Upper lobe of right lung (tissue), 1 donor: ENCODE measurements at places on chromosomes 12 and 14. TPM values are rescaled to one million over a fixed set of nuclear protein-coding genes. Genes with fewer than 3 reads are reported as not detected.

LYZ gene
- 1,056 TPM for total RNA-seq

DNA sequence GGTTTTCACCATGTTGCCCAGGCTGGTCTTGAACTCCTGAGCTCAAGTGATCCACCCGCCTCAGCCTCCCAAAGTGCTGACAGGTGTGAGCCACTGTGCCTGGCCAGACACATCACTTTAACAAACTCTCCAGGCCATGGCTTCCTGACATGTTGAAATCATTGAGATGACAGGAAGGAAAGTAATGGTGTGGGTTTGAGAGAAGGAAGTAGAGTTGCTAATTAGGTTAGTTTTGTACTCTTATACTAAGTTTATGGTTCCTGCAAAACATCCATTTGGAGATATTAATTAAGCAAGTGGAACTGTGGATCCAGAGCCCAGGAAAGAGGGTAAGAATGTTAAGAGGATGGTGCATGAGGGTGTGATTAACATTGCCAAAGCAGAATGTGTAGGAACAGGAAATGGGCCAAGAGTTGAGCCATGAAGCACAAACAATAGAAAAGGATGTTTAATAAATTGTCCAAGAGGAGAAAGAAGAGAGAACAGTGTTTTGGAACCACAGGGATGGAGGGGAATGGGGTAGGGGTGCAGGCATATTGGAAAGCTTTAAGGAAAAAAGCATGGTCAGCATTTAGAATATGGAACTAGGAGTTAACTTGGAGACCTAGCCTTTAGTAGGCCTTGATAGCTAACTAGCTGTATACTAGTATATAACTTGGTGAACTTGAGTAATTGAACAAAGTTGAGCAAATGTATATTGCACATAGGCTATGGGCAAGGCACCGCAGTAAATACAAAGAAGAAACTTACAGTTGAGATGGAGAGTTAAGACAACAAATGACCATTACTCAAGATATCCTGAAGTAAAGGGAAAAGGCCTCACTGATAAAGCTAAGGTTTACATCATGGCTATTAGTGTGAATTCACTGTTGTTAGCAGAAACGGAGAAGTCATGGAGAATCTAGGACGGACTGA is 91.3 kb upstream of the DNM1L start:
- H3K4me3 ChIP-seq: no peak overlapping the region
- H3K27me3 ChIP-seq: no peaks in the 10 kb centered on the region
- DNase-seq: no peak
- peaks cover 17% of the 10 kb centered on the region for H3K36me3 ChIP-seq

PRH1 gene
- 7.8 TPM for total RNA-seq

GRCh38 chr12:42946871-42947381 is 357.4 kb upstream of the PRICKLE1 start:
- H3K27me3 ChIP-seq: no peaks in the 10 kb centered on the region
- DNase-seq: no peak
- H3K36me3 ChIP-seq: no peaks in the 10 kb centered on the region
- no peaks in the 10 kb centered on the region for H3K4me1 ChIP-seq
- no peak overlapping the region for H3K27ac ChIP-seq

DNA sequence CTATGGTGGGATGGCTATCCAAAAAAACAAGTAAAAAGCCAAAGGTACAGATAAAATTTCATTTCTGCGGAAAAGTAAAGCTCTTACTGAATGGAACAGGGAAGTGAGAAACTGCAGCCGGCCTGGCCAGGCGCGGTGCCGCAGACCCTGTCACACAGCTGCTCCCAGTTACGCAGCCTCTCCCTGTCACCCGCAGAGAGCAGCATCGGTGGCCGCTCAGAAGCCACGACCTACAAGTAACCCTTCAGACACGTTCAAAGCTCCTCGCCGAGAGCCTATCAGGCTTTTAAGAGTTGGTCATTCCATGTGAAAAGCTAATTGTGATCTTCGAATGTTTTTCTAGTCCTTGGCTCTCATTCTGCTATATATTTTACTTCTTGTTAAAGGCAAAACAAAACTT is 11.0 kb upstream of the ANKLE2 start:
- H3K27ac ChIP-seq: no peak overlapping the region
- peaks cover 8% of the 10 kb centered on the region for H3K4me1 ChIP-seq
- peaks cover 67% of the 10 kb centered on the region for H3K36me3 ChIP-seq
- no peaks in the 10 kb centered on the region for H3K27me3 ChIP-seq
- no peak for DNase-seq

DNA sequence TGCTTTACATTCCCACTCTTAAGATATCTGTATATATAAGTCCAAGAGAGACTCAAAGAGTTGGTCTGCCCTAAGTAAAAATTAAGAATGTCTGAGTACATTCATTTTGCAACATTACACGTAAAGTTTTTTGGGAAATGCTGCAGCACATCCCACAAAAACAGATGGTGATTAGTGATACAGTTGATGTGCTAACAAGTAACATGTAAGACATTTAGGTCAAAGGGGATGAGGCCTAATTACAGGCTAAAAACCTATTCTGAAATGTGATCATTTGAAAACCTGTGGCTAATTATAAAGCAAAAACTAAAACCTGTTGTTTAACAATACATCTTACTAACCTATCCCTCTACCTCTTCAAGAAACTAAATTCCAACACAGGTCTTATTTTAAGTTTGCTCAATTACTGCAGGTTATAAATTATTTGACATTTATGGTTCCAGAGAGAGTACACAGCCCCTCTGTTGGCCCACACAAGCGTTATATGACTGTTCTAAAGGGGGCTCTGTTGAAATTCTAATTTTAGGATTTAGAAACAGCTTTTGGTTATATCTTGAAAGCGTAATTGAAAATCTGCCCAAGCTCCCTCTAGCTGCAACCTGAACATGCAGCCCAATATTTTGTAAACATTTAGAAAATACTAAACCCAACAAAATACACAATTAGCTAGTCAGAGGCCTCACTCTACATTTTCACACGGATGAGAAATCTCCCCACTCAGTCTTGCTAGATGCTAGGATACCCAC is 42.9 kb downstream of the BRAP start:
- no peaks in the 10 kb centered on the region for H3K27me3 ChIP-seq
- no peaks in the 10 kb centered on the region for H3K4me1 ChIP-seq
- no peak overlapping the region for H3K4me3 ChIP-seq
- H3K36me3 ChIP-seq: peaks cover 54% of the 10 kb centered on the region

DNA sequence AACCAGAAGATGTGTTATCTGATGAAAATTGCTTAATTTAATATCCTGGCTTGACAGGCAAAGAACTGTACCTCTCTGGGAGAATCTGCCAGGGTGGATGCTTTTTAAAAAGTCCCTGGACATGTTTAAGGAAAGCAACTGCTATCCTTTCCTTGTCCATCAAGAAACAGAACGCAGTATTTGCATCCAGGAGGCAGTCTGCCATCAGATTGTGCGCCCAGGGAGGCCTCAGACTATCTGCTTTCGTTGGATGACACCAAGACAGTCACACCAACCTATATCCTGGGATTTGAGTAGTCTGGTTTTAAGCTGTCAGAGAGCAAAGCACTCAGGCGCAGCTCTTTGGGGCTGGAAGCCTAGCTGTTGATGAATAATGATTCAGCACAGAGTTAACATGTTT is 121.9 kb downstream of the TBX5 start:
- H3K27ac ChIP-seq: no peak overlapping the region
- DNase-seq: no peak
- no peaks in the 10 kb centered on the region for H3K27me3 ChIP-seq
- H3K4me1 ChIP-seq: no peaks in the 10 kb centered on the region

ARHGAP9 gene
- 37.7 TPM for total RNA-seq

DNA sequence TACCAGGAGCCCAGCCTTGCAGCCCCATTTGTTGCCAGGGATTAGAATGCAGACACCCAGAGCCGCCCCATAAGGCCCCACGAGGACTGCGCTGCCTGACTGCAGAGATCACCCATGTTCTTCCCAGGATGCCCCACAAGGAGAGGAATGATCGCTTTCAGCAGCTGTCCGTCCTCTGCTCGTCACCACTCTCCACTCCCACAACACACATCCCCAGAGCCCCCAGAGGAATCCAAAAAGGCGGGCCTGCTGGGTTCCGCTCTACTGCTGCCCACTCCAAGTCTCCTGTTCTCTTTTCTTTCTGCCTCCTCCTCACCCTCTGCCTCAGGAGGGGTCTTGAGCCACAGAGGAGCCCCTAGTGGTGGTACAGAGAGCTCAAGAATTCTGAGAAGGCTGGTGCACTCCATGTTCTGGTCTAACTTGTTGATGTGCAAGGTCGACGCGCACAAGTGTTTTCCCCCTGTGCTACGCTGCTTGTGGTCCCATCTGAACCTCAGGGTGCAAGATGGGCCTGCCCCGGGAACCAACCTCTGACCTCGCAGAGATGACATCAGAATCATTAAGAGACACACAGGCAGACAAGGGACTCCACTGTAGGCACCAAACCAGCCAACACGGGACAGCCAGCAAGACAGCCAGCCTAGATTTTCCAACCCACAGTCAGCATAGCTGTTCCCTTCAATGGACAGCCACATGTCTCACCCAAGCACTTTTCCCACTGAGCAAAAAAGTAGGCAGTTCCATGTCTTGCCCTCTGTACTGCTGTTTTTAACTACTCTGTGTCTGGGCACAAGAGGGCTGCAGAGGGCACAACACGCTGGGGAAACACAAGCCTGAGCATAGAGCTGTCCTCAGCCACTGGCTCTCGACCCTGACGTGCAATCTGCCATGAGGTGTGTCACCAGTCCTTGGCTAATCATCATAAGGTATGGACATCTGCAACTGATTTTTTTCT is 29.9 kb downstream of the PXN start:
- no peaks in the 10 kb centered on the region for H3K27me3 ChIP-seq
- no peak for DNase-seq
- H3K4me1 ChIP-seq: peaks cover 100% of the 10 kb centered on the region
- no peak overlapping the region for H3K4me3 ChIP-seq
- H3K27ac ChIP-seq: peak overlapping the region; percentile 85
- no peaks in the 10 kb centered on the region for H3K36me3 ChIP-seq

GRCh38 chr12:20507056-20507455 is 138.7 kb downstream of the PDE3A start:
- H3K4me1 ChIP-seq: no peaks in the 10 kb centered on the region
- H3K36me3 ChIP-seq: no peaks in the 10 kb centered on the region
- H3K4me3 ChIP-seq: no peak overlapping the region

SAMD4A gene
- total RNA-seq: 39.1 TPM

CFAP73 gene
- total RNA-seq: not detected

DNA sequence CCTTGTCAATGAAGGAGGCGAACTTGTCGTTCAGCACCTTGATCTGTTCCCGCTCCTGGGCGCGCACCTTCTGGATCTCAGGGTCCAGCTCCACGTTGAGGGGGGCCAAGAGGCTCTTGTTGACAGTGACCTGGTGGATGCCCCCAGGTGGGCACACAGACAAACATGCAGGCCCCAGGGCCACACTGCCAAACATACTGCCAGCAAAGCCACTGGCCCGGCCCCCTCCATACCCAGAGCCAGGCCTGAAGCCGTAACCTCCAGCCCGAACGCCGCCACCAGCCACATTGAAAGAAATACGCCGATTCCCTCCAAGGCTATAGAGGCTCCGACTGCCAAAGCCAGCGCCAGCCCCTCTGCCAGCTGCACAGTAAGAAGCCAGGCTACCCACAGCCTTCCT is 337 bp downstream of the KRT74 start:
- no peak overlapping the region for H3K27ac ChIP-seq
- H3K4me3 ChIP-seq: no peak overlapping the region
- H3K4me1 ChIP-seq: no peaks in the 10 kb centered on the region

GPR135 gene
- 2.1 TPM for total RNA-seq

ANAPC7 gene
- total RNA-seq: 45.1 TPM

DNA sequence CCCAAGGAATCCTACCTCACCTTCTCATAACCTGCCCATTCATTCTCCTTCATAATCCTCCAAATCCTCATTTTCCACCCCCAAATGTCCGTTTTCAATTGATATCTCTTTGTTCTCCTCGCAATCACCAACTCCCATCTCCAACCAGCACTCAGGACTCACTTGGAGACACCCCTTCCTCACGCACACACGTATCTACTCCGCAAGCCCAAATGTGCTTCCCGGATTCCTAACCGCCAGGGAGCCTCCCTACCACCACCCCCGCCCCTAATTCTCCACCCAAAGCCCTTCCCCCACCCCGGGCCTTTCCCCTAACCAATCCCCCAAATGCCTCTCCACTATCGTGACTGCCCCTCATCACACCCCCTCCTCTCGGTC is 304 bp downstream of the KCTD10 start:
- peaks cover 44% of the 10 kb centered on the region for H3K4me1 ChIP-seq
- DNase-seq: no peak
- peak overlapping the region; percentile 99 for H3K27ac ChIP-seq
- H3K4me3 ChIP-seq: peak overlapping the region; percentile 98

OR11H6 gene
- not detected for total RNA-seq

RIMBP2 gene
- 0.09 TPM for total RNA-seq

DNA sequence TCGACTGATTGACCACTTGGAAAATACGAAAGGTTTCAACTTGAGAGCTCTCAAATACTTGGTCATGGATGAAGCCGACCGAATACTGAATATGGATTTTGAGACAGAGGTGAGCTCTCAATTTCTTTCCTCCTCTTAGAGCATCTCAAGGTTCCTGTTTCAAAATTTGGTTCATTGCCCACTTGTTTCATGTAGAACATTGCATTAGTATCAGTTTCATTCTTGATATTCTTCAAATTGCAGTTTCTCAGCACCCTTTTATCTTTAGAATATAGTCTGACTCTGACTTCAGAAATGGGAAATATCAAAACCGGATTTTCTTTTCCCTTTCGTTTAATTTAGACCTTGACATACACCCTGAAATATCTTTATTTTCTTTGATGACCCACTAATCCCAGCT is 8.8 kb downstream of the DDX47 start:
- no peak for DNase-seq
- peaks cover 15% of the 10 kb centered on the region for H3K4me1 ChIP-seq
- H3K36me3 ChIP-seq: peaks cover 66% of the 10 kb centered on the region
- no peak overlapping the region for H3K4me3 ChIP-seq
- no peak overlapping the region for H3K27ac ChIP-seq
- H3K27me3 ChIP-seq: no peaks in the 10 kb centered on the region

RHEBL1 gene
- 1.1 TPM for total RNA-seq

DNA sequence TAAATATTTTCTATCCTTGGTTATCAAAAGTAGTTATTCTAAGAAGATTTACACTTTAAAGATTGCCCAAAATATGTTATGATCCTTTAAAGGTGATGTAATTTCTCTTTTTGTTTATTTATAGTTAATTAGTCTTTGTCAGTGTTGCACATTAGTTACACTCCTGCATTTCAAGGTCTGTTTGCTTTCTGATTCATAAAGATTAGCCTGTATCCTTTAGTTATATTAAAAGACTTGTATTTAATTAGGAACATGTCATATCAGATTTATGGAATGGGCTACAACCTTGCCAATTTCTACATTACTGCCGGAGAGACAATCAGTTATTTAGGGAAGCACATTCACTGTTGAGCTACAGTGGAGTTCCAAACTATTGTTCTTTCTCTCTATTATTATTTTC is 3.5 kb downstream of the EPYC start:
- H3K4me3 ChIP-seq: no peak overlapping the region
- no peaks in the 10 kb centered on the region for H3K4me1 ChIP-seq
- H3K36me3 ChIP-seq: no peaks in the 10 kb centered on the region
- DNase-seq: no peak
- no peaks in the 10 kb centered on the region for H3K27me3 ChIP-seq

DNA sequence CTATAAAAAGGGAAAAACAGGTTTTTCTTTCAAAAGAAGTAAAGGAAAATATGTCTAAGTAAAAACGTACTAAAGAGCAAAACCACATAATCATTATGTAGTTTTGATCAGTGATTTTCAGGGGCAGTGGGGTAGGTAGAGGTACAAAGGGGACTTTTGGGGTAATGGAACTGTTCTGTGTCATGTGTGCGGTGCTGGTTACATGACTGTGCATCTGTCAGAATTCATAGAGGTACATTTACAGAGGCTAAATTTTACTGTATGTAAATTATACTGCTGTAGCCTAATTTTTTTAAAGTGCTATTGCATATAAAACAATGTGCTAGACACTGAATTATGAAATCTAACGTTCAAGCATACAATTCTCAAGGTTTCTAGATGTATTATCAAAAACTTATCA is 2.0 kb downstream of the ESR2 start:
- H3K27ac ChIP-seq: no peak overlapping the region
- H3K4me3 ChIP-seq: no peak overlapping the region
- DNase-seq: no peak
